ENCODE measurements at places on chromosomes 7 and 10.

DNA sequence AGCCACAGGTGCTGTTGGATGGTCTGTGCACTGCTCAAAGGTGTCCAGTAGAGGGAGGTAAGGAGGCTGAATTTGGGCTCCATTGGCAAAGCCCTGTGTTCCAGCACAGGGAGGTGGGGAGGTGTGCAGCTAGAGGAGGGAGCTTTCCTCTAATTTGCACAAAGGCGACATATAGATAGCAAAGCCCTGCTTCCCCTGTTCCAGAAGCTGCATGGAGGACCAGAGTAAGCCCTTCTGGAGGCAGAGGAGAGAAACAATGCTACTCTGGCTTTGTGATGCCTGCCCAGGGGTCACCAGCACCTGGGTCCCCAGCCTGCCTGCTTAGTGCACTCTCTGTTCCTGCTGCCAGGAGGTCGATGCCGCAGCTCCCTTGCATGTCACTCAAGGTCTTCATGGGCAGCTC lies 3.4 kb upstream of the ARHGAP22 start:
- DNase-seq: no peak

- DNase-seq: no peak
These were observed 429.4 kb upstream of the AKR1E2 start for GRCh38 chr10:4396401-4397283.

DNA sequence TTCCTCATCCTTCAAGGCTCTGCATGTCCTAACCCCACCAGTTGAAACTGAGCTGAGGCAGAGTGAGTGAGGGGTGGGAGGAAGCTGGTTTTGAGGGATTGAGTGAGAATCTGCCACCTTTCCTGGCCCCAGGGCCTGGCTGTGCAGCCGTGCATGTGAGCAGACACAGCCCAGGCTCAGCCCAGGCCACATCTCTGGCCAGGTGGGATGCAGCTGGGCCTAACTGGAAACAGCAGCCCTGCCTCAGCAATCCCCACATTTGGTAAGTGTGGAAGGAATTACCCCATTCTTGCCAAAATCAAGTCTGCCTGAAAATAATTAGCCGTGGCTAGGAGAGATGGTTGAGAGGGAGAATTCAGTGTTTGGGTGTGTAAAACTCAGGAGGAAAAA lies 116.6 kb downstream of the NEURL1 start:
- no peak for DNase-seq

DNA sequence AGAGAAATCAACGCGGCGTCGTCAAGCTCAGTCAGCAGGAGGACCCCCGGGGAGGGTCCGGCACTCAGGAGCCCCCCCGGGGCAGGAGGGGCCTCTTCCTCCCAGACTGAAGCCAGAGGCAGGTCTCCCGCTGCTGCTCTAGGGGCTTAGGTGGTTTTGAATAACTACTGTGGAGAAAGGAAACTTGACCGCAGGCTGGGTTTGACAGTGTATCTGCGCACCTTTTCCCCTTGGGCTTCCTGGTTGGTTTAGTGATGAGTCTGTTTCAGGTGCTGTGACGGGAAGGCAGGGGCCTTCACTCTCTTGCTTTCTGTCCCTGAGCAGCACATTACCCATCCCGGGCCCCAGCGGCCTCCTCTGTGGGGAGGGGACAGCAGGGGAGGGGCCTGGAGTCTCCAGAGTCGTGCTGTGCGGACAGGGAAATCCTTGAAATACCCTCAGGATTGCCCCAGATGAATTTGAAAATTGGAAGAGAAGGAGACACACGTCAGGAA lies 262.2 kb downstream of the ADARB2 start:
- DNase-seq: peak; percentile 48

GRCh38 chr7:92835851-92836488 lies 403 bp downstream of the CDK6 start:
- DNase-seq: no peak
